ENCODE measurements at places on chromosomes 11 and 22. TPM values are rescaled to one million over a fixed set of nuclear protein-coding genes. Genes with fewer than 3 reads are reported as not detected.

GRCh38 chr11:10355257-10355661, 50.4 kb downstream of the ADM start:
- no peak for DNase-seq

DNA sequence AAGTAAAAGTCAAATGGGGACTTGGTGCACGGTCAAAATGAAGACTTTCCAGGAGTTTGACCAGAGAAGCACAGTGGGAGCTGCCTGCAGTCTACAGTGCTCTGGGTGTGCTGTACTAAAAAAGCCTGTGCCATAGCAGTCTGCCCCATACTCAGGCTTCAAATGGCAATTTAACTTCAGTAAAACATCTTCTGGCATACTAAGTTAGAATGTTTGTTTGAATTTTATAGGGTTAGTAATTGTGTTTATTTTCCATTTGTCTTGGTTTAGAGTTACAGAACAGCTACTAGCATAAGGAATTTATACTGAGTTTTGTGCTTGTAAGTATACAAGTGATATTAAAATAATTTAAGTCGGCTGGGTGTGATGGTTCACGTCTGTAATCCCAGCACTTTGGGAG, 29.3 kb upstream of the LIPT2 start:
- DNase-seq: no peak

RASSF7 gene
- total RNA-seq: 36.3 TPM

OR52I2 gene
- total RNA-seq: not detected

PPFIA1 gene
- total RNA-seq: 244 TPM

- DNase-seq: no peak
These were observed 60.6 kb upstream of the BLID start for GRCh38 chr11:122176651-122177050.

Measured in endodermal cell (in vitro differentiated cells).